ENCODE measurements at places on chromosomes 1 and 21.

DNA sequence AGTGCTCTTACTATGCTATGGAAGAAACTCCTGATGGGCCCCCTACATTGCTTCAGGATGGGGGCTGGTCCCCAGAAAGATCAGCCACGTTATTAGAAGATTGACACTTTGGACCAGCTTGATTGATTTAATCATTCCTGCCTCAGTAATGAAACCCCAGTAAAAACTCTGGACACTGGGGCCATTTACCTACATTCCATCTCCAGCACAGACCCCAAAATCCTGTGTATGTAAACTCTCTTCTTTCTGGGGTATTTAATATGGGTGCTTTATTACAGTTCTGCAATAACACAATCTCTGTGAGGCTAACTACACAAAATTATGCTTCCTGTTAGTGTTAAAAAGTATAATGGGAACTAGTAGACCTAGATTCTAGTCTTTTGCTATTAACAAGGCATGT, 96.6 kb downstream of the KCNK1 start:
- no peak for DNase-seq

- no peak for DNase-seq
Observed at GRCh38 chr1:203867802-203868201, 6.4 kb downstream of the SNRPE start.

DNA sequence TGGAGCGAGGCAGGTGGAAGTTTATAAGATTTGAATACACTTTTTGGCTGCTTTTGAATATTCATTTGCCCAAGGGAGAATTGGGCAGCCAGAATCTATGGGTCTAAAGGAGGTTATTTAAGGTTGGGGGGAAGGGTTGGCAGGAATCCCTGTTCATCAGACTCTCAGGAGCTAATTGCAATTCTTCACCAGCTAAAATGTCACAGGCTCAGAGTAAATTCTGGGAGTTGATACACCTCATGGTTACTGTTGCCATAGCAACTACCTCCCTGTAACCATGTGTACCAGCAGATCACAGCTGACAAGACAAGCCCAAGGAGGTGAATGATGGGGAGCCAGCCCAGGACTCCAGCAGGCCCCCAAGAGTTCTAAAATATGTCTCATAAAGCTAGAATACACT, 75.5 kb downstream of the CAMK2N1 start:
- peak; percentile 24 for DNase-seq

- DNase-seq: no peak
Observed at GRCh38 chr1:180560200-180560867, 1.6 kb downstream of the OVAAL start.

DNA sequence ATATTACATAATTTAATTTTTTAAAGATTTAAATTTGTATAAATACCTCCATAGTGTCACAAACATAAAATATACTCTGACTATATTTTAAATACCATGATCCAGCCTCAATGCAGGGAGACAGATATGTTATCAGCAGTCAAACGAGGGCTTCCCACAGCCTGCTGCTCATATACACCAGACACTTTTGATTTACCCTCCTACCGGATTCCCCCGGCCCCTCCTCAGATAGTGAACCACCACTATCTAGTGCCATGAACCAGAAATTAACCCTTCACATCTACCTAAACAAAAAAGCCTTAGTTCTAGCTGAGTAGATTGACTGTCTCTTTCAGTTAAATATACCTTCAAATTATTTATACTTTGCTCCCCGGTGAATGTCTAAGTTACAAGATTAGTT, 52.4 kb upstream of the C1orf53 start:
- no peak for DNase-seq

DNA sequence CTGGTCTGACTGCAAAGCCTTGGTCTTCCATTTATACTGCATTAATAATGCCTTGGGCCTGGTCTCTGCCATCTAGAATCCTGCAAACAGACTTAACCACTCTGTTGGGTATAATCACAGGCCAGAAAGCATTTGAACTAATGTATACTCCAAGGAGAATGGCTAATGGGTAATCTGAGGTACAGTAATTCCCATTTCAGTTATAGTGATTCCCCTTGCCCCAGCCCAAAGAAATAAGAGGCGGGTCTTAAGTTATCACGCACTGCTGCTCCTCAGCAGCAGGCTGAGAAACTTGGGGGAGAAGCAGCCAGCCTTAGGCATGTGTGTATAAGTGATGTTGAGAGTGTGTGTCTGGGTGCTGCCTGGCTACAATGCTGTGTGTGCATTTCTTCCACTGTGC, 2.4 kb downstream of the LPAR3 start:
- no peak for DNase-seq

- DNase-seq: no peak
Observed at GRCh38 chr1:206544562-206545257, 37.4 kb downstream of the RASSF5 start.

DNA sequence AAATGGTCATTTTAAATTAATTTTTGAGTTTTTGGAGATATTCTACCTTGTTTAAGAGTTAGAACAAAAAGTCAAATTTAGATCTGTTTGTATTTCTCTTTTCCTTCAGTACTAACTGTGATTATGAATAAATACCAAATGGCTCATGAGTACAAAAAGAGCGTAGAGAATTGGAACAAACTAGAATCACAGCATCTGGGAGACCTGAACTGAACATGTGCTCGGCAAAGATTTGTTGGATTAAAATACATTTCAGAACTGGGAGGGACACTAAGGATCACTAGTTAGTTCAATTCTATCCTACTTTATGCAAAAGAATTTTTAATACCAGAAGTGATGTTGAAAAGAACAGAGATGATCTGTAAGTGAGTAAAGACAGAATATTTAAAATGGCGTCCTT, 19.5 kb downstream of the OLFM3 start:
- DNase-seq: no peak

All from NCI-H1436 treated with DMSO at 0.1 percent for 48 hours (cell line).